ENCODE measurements at places on chromosomes 13 and 19.

DNA sequence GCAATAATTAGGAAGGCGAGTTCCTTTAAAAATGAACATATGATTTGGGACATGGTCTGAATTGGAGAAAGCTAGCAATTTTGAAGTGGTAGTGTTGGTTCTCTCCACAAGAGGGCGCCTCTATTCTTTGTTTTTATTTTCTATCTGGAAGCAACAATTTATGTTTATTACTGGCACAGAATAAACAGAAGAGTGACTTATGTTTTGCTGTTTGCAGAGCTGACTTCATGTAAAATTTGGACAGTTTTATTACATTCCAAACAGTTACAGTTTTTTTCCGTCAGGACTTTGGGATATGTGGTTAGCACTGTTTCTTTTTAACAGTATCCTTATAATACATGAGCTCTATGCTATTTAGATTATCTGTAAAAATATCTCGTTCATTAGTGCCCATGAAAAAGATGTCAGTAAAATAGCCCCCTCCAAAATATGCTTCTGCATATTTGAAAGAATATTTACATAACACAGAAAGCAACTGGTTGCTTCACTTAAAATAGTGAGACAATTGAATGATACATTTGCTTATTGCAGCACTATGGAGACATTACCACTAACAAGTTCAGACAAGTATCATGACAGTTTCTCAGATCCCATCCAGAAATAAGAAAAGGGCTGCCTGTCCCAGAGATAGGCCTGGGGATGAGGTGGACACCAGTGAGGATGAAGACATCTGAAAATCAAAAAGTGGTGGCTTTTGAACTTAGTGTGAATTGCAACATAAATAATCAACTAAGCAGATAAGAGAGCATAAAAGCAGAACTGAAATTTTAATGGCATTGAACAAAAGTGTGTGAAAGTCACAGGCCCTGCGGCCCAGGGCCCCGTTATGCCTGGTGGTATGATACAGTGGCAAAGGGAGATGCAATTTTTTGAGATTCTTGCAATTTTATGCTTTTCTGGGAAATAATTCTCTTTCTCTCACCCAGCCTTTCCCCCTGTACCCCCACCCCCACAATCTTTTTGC is 32.3 kb upstream of the FGF9 start:
- no peak for DNase-seq

DNA sequence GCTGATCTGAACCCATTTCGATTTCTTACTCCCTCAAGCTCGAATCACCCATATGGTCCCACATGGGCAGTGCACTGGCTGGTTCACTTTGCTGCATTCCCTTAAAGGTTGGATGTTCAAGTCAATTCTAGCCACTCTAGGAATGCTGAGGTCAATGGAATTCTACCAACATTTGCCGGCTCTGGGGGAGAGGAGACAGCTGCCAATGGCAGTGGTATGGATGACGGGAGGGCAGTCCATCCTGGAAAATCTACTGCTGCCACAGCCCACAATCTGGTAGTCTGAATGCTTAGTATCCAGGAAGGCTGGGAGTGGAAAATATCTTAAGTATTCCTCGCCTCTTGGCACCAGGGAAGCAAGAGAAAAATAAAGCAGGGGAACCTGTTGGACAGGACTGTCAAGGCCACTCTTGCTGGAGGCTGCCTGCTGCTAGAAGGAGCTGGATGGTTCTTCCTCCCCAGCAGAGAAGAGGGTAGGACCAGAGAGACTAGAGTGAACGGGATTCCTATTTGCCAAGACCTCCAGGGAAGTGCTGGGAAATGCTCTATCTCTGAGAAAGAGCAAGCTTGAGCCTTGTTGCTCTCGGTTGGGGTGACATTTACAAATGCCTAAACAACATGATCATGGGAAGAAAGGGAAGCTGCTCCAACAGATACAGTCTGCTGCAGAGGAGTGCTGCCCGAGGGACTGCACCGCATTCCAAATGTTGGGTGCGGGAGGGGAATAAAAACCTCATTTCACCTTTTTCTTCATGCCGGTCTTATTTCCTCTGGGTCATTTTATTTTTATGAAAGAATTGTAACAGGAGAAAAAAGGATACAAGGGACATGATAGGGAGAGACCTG is 20.7 kb upstream of the HMGB1 start:
- DNase-seq: no peak

DNA sequence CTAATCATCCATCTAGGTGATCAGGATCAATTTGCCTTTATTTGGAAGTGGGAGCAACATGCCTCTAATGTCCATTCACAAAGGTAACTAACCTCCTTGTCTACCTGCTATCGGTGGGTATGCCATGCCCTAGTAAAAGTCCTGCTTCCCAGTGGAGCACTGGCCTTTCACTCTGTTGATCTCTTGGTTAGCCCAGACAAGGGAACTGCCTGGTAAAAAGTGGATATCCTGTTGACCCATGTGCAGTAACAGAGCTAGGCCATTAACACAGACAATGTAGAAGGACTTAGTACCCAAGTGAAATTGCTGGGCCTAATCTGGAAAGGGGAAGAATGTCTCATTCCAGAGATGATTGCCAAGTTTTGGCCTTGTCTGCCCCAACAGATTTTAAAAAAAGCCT is 171.5 kb upstream of the CSNK1A1L start:
- DNase-seq: no peak

DNA sequence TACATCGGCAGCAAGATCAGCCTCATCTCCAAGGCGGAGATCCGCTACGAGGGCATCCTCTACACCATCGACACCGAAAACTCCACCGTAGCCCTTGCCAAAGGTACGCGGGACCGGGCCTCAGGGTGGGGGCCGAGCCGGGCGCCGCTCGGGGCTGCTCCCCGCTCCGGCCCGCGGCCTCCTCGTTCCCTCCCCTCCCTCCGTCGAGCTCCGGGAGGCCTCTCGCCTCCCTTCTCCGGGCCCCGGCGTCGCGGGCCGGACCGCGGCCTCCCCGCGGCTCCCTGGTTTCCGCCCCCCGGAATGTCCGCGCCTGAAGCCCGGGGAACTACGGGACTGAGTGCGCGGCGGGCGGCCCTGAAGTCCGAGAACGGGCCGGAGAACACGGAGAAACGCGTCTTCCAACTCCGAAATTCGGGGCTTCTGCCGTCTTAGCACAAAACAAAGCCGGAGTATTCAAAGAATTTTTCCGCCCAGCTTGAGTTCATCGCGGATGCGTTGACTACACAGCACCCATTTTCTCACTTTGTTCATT is 423 bp downstream of the LSM14A start:
- no peak for DNase-seq

DNA sequence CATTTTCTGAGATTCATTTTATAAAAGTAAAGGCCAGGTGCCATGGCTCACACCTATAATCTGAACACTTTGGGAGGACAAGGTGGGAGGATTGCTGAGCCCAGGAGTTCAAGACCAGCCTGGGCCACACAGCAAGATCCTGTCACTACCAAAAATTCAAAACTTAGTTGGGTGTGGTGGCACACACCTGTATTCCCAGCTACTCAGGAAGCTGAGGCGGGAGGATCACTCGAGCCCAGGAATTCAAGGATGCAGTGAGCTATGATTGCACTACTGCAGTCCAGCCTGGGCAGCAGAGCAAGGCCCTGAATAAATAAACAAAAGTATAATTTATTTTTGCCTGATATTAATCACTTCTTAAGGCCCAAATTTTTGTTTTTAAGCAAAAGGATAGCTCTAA is 40.5 kb downstream of the DHRS12 start:
- no peak for DNase-seq

GRCh38 chr13:58573743-58574142 is 942.2 kb downstream of the PCDH17 start:
- DNase-seq: no peak

- DNase-seq: no peak
Measured at GRCh38 chr13:44411841-44412240, 38.2 kb downstream of the SERP2 start.

- no peak for DNase-seq
Measured at GRCh38 chr19:6564393-6564792, 26.6 kb downstream of the CD70 start.

- DNase-seq: no peak
Measured at GRCh38 chr19:45103508-45104319, 10.7 kb downstream of the PPP1R37 start.

DNA sequence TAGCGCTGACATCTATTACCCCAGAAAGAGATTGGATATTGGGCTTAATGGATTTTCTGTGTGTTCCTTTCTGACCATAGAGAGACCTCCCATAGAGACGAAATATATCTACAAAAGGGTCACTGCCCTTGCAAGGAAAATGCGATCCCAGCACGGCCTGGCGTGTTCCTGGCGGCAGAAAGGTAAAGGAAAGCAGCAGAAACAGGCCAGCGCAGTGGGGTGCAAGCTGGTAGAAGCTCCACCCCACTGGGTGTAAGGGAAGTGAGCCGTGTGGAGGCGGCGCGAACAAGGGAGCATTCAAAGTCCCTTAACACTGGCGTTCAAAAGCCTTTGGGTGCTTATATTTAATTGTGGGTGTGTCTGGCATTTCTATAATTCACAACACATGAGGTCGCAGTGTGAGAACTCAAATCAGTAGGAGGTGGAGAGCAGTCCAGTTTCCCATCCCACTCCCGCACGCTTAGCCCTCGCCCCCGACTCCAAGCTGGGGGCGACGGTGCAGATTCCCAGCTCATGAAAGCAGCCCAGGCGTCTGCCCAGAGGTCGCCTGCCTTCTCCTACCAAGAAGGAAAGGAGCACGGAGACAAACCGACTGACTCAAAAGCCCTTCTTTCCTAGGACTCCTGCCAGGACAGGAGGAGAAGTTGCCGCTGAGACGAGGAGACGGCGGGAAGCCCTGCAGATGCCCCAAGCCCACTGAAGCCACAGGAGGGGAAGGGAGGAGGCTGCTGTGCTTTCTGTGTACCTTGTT is 478.4 kb downstream of the FOXO1 start:
- no peak for DNase-seq

DNA sequence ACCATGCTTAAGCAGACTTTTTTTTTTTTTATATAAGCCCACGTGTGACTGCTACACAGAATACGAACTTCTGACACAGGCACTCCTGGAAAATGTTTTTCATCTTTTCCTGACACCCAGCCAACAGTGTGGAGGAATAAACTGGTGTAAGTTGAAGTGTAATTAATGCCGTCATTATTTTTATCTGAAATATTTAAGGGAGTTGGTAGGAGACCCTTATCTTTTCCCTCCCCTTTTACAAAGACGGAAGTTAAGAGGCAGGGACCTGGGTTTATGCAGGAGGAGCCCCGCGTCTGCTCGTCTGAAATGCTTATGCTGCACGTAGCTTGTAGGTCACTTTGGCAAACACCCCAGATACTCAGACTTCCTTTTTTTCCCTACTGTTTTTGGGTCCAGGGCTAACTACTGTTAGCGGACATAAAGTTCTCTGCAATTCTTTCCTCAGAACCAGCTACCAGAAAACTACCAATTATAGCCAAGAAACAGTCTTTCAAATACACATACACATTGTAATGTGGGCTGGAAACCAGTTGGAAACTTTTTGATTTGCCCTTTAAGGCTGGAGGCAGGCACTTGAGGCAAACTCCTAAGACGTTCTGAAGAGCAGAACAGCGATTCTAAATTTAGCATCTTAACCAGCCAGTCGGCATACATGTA is 50.8 kb downstream of the EFNB2 start:
- no peak for DNase-seq

DNA sequence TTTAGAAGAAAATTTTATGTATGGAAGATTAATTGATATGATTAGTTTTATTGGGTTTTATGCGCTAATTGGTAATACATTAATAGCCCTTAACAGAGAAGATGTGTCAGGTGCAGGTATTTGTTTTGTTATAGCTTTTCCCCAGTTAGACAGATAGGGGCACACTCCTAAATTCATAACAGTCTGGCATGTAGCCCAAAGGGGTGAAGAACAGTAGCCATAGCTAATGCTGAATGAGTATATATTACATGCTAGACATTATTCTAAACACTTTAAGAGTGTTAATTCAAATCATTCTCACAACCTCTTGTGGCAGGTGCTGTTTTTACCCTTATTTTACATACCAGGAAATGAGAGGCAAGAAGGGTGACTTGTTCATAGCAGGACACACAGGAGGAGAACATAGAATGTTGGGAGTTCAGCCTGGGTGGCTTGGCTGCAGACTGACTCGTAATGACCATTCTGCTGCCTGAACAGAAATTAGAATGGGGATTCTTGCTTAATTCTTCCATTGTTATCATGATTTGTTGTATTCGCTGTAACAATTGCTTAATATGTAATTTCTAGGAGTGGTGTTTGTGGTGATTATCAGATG is 20.1 kb downstream of the PCCA start:
- DNase-seq: no peak

DNA sequence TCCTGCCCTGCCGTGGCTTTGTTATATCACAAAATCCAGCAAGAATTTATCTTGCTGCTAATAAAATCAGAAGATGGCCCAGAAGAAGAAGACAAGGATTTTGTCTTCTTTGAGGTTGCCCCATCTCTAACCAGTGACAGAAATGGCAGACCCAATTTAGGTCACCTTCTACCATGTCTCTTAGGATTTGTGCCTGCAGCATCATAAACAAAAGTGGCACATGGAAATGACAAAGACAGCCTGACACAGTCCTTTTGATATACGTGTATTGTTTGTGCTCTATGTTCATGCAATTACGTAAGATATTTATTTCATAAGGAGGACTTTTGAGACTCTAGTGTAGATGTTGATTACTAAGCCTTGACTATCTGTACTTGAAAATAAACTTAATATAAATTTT is 135.9 kb upstream of the TMTC4 start:
- no peak for DNase-seq

- no peak for DNase-seq
Measured at GRCh38 chr13:96734499-96734898, 259.8 kb downstream of the OXGR1 start.

GRCh38 chr19:14366529-14366928 is 14.7 kb upstream of the ADGRE5 start:
- DNase-seq: peak; percentile 92

- no peak for DNase-seq
Measured at GRCh38 chr13:43431290-43431716, 355.5 kb downstream of the ENOX1 start.

DNA sequence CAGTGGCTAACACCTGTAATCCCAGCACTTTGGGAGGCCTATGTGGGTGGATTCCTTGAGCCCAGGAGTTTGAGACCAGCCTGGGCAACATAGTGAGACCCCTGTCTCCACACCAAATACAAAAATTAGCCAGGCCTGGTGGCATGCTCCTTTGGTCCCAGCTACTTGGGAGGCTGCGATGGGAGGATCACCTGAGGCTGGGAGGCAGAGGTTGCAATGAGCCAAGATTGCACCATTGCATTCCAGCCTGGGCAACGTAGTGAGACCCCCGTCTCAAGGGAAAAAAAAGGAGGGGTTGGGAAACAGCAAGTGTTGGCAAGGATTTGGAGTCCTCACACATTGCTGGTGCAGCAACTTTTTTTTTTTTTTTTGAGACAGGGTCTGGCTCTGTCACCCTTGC is 19.2 kb downstream of the SPTBN4 start:
- no peak for DNase-seq

Data from NCI-H2171 treated with DMSO at 0.1 percent for 48 hours (cell line).